ENCODE measurements at places on chromosomes 1 and 21. TPM values are rescaled to one million over a fixed set of nuclear protein-coding genes. Genes with fewer than 3 reads are reported as not detected.

The FNBP1L gene
- 86.0 TPM for total RNA-seq

The S100A5 gene
- 12.6 TPM for total RNA-seq

GRCh38 chr1:113434081-113434873 is 44.0 kb downstream of the MAGI3 start:
- DNase-seq = no peak
- H3K27ac ChIP-seq = no peak overlapping the region
- no peaks in the 10 kb centered on the region for H3K4me1 ChIP-seq
- H3K27me3 ChIP-seq = no peaks in the 10 kb centered on the region

GRCh38 chr21:45990741-45991605 is 9.4 kb downstream of the COL6A1 start:
- peaks cover 9% of the 10 kb centered on the region for H3K36me3 ChIP-seq
- no peak overlapping the region for H3K27ac ChIP-seq
- H3K4me1 ChIP-seq = no peaks in the 10 kb centered on the region

DNA sequence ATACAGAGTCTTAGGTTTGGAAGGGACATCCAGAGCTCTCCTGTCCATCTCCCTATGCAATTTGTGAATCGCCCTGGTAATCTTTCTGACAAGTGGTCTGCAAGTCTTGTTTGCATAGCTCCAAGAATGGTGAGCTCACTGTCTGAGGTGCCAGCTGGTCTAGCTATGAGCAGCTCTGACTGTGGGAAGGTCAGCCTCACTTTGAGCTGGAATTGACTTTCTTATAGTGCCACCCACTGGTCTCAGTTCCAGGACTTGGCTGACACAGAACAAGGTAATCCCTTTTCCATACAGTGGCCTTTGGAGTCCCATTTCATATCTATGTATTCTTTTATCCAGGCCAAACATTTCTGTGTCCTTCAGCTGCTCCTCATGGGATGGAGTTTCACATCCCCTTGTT is 95.6 kb upstream of the C8B start:
- H3K27me3 ChIP-seq = no peaks in the 10 kb centered on the region
- no peaks in the 10 kb centered on the region for H3K4me1 ChIP-seq
- no peak for DNase-seq
- H3K4me3 ChIP-seq = no peak overlapping the region
- no peaks in the 10 kb centered on the region for H3K36me3 ChIP-seq
- no peak overlapping the region for H3K27ac ChIP-seq

DNA sequence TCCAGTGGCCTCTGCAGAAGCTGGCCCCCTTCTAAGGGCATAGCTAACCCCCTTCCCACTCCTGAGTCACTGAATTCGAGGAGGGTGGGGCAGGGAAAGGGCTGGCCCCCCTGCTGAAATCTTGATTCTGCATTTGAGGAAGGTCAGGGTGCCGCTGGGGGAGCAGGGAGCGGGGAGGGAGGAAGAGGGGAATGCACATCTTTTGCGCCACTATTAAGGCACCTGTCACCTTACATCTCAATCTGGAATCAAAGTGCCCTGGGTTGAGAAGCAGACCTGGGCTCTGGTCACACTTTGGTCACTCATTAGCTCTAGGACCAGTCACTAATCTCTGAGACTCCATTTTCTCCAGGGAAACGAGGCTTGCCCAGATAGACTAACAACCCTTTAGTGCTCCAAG is 62.0 kb downstream of the TOR1AIP2 start:
- peaks cover 16% of the 10 kb centered on the region for H3K4me1 ChIP-seq
- no peak overlapping the region for H3K4me3 ChIP-seq
- DNase-seq = no peak
- no peaks in the 10 kb centered on the region for H3K36me3 ChIP-seq

DNA sequence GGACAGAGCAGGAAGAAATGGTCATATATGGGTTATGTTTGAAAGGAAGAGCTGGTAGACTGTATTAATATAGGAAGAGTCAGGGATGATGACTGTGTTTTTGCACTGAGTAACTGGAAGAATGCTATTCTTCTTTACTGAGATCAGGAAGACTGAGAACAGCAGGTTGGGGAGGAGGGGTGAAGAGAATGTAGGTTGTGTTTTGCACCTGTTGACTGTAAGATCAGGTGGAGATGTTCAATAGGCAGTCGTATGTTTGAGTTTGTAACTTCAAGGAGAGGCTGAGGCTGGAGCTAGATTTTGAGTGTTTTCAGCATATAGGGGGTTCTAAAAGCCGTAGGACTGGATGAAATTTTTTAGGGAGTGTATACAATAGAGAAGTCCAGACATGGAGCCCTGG is 97.2 kb downstream of the CAMTA1 start:
- no peak overlapping the region for H3K4me3 ChIP-seq
- H3K36me3 ChIP-seq = no peaks in the 10 kb centered on the region
- no peak for DNase-seq
- peaks cover 19% of the 10 kb centered on the region for H3K4me1 ChIP-seq

- H3K27me3 ChIP-seq = no peaks in the 10 kb centered on the region
- H3K4me1 ChIP-seq = no peaks in the 10 kb centered on the region
- no peaks in the 10 kb centered on the region for H3K36me3 ChIP-seq
- no peak overlapping the region for H3K4me3 ChIP-seq
Observed at GRCh38 chr1:24886241-24886640, 43.8 kb downstream of the RUNX3 start.

The RBP7 gene
- 7.2 TPM for total RNA-seq

GRCh38 chr1:87706779-87707228 is 378.1 kb downstream of the LMO4 start:
- no peaks in the 10 kb centered on the region for H3K36me3 ChIP-seq
- no peak for DNase-seq
- peaks cover 3% of the 10 kb centered on the region for H3K4me1 ChIP-seq
- no peaks in the 10 kb centered on the region for H3K27me3 ChIP-seq
- H3K27ac ChIP-seq = no peak overlapping the region
- H3K4me3 ChIP-seq = no peak overlapping the region

DNA sequence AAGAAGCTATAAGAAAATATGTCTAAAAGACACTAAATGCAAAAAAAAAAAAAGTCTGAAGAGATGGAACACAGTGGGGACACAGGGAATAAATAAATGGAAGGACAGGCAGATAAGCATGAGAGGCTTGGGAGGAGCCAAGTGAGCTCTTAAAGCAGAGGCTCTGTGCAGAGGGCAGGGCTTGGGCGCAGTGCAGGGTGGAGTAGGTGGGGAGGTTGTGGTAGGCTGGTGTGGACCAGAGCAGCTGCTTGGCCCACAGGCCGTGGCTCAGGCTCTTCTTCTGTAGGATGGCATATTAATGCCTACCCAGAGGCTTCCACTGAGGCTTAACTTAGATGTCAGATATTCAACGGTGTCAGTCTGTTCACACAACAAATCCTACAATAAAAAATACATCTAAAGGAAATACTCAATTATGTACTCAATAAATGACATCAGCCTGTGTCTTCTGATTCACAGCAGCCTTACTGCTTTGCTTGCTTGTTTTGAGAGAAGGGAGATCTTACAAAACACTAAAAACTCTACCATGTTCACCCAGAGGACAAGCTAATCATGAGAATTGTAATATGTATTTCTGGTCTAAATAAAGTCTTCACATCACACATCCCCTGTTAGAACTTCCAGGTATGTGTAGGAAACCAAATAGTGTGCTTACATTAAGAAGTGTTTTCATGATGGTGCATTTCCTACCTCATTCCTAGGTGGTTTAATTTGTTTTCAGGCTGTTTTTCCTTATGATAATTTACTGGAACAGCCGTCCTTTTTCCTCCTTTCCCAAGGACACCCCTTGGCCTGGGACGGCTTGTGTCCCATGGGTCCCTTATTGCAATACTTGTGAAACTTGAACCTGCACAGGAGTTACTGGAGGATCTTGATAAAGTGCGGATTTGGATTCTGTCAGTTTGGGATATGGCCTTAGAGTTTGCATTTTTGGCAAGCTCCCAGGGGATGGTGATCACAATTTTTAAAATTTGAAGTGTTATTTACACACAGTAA is 24.9 kb downstream of the DIP2A start:
- no peak overlapping the region for H3K27ac ChIP-seq
- DNase-seq = no peak
- no peaks in the 10 kb centered on the region for H3K36me3 ChIP-seq
- peaks cover 4% of the 10 kb centered on the region for H3K4me1 ChIP-seq
- H3K4me3 ChIP-seq = no peak overlapping the region
- no peaks in the 10 kb centered on the region for H3K27me3 ChIP-seq

The NUAK2 gene
- 16.8 TPM for total RNA-seq

DNA sequence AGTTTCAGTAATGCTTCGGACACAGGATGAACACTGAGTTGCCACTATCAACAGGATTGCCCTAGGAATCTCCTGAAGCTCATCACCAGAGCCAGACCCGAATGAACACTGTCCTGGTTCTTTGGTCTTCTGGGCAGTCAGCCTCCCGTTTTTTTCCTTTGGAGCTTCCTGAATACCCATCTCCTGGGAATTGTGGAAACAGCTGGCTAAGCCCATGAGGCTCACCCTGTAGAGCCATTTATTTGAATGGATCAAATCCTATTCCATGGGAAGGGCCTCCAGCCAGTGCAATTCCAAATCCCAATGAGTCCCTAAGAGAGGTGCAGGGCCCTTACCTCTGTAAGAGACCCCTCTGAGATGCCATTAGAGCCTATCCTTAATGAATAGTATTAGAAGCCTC is 5.9 kb downstream of the RCSD1 start:
- no peak for DNase-seq
- no peaks in the 10 kb centered on the region for H3K36me3 ChIP-seq
- H3K4me1 ChIP-seq = no peaks in the 10 kb centered on the region
- H3K4me3 ChIP-seq = no peak overlapping the region
- H3K27me3 ChIP-seq = no peaks in the 10 kb centered on the region

GRCh38 chr1:232678185-232678886 is 48.4 kb upstream of the SIPA1L2 start:
- no peak overlapping the region for H3K27ac ChIP-seq
- H3K27me3 ChIP-seq = no peaks in the 10 kb centered on the region
- H3K4me3 ChIP-seq = no peak overlapping the region
- DNase-seq = no peak
- H3K36me3 ChIP-seq = no peaks in the 10 kb centered on the region

DNA sequence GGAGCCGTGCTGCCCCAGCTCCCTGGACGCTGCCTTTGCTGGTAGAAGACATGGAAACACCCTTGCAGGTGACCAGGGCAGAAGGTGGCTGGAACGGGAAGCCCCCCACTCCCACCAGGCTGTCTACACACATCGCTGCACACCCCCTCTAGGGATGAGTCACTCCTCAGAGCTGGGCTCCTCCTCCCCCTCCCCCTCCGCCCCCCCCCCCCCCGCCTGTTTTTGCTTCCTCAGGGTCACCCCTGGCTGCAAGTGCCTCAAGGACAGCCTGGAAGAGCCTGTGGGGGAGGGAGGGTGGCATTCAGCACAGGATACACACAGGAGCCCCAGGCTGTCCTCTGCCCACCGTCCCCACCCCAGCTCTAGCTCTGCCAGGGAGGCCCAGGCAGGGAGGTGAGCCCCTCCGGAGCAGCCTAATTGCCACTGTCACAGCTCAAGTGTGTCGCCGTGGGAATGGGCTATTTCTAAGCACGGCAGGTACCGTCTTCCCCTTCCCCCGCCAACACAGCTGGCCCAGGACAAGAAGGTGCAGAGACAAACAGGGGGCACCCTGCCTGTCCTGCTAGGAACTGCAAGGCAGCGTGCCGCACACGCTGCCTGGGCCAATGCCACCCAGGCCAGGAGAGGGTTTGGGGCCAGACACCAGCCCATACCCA is 2.5 kb downstream of the FNDC10 start:
- H3K36me3 ChIP-seq = no peaks in the 10 kb centered on the region
- peaks cover 10% of the 10 kb centered on the region for H3K4me1 ChIP-seq
- peak; percentile 25 for DNase-seq
- H3K4me3 ChIP-seq = no peak overlapping the region
- no peaks in the 10 kb centered on the region for H3K27me3 ChIP-seq

The NFIA gene
- 129 TPM for total RNA-seq

The PTPN14 gene
- 28.1 TPM for total RNA-seq

DNA sequence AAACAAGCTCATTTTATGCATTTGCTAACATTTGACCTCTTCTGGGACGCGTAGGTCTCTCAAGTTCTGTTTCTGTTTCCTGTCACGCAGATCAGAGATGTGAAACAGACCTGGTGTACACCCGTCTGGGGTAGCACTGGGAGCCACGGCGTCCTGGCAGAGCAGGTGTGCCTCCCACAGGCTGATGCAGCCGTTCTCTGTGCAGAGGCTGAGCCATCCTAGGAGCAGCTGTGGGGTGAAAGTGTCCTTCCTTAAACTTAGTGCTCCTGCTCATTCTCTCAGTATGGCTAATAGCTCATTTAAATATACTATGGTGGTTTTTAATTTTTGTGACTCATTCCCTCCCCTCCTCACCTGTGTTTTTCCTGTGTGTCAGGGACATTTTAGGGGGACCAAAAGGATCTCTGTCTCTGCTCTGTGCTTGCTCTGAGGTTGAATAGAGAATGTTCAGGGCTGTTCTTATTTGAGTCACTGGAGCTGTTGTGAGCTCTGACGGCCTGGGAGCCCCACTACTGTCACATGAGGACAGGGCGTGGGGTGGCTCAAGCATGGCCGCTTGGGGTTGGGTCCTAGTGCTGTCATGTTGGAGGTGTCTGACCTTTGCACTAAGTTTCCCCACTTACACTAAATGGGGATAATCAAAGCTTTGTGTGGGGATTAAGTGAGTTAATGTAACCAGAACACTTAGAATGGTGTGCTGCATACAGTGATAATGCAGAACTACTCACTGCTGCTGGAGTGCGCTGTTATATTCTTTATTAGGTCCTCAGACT is 43.0 kb downstream of the GALNT2 start:
- no peak for DNase-seq
- no peak overlapping the region for H3K27ac ChIP-seq
- H3K4me3 ChIP-seq = no peak overlapping the region
- H3K4me1 ChIP-seq = peaks cover 52% of the 10 kb centered on the region
- H3K27me3 ChIP-seq = no peaks in the 10 kb centered on the region

Measured in thyroid gland (tissue), 4 donors.